ENCODE measurements at places on chromosomes 3 and 15.

- peak; percentile 47 for DNase-seq
Observed at GRCh38 chr3:187318819-187319616, 27.5 kb upstream of the MASP1 start.

- no peak for DNase-seq
Observed at GRCh38 chr15:41905036-41905793, 11.4 kb upstream of the SPTBN5 start.

GRCh38 chr3:3133500-3133899 is 6.8 kb downstream of the TRNT1 start:
- DNase-seq, result no peak

DNA sequence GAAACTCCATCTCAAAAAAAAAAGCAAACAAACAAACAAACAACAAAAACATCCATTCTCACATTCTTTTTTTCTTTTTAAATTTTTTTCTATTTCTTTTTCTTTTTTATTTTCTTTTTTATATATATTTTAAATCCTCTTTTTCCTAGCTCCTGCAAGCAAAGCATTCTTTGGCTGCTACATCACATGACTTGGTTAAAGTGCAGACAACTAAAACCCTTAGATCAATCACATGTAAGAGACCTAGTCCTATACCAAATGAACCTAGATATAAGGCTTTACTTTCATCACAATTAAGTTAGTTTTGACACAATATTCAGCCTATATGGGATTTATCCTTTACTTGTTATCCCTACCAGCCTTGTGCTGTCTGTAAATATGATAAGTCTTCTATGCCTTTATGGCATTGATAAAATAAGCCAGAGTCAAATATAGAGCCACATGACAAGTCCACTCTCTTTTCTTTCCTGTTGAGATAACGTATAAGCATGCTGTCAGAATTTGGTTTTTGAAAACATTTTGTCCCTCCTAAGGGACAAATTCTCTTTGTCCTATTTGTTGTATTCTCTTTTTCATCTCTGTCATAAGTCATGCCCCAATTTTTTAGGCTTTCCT is 11.3 kb downstream of the UBR1 start:
- DNase-seq, result no peak

DNA sequence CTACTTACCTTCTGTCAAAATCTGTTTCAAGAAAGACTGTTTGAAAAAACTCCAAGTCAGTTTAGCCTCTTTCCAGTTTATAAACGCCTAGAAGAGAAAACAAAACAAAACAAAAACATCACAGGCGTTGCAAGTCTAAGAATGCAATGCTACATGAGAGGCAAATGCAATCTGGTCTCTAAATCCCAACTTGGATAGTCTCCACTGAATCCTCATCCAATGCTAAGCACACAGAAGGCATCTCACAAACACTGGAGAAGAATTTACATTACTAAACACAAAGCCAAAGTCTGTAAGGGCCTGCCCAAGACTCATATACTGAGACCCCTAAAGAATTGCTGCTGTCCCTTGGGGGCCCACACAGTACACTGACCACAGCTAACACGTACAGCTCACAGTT is 18.4 kb downstream of the RFT1 start:
- no peak for DNase-seq

DNA sequence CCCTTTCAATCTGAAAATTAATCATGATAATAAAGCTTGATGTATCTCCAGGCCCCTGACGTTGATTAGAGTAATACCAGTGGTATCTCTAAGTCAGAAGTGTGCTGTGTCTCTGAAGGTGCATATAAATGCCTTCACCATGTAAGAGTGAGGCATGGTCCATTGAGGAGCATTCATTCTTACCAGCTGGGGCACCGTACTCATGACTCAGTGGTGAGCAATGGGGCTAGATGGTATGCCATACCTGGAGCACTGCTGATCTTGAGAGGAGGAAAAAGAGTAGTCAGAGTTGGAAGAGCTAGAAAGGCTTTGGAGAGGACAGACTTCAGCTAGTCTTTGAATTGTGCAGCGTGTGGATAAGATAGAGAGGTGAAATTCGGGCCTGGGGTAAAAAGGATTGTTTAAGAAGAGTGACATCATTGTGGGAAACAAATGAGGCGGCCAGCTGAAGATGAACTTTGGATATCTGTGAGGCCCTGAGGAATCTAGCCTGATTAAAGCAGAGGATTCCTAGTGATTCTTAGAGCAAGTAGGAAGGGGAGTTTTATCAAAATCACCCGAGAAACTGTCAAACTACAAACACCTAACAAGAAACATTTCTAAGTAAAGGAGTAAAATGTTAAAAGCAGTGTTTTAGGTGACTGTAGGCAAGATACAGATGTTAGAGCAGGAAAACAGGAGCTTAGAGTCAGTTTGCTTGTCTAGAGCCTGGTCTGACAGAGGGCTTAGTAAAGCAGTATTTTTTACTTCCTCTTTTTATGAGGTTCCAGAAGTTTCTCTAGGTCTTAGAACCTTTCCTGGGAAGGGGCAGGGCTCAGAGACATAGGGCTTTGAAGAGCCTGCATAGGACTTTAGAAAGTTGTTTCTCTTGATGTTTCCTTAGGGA is 13.6 kb downstream of the TMOD3 start:
- peak; percentile 76 for DNase-seq

- DNase-seq, result peak; percentile 71
Observed at GRCh38 chr15:60932051-60932915, 296.8 kb downstream of the RORA start.

- DNase-seq, result no peak
Observed at GRCh38 chr3:120615847-120616609, 19.9 kb downstream of the NDUFB4 start.

DNA sequence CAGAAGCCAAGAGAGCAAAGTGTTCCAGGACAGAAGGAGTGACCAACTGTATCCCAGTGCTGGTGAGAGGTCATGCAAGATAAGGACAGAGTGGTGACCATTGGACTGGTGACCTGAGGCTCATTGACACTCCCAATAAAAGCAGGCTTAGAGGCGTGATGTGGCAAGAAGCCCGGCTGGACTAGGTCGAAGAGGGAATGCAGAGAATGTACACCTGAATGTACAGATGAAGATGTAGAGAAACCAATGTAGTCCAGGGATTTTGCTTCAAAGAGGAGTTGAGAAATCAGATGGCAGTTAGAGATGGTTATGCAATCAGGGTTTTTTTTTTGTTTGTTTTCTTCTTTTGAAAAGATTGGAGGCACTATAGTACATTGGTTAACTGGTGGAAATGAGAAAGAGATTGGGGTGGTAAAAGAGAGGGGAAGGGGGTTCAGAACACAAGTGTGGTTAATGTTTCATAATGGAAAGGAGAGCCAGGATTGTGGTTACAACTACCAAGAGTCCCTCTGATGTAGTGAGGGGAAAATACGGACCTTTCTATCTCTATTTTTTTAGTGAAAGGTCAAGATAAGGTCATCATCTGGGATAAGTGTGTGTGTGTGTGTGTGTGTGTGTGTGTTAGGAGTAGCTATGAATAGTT is 23.3 kb downstream of the ST3GAL6 start:
- DNase-seq, result no peak

- no peak for DNase-seq
Observed at GRCh38 chr3:142003291-142003690, 126.8 kb downstream of the ATP1B3 start.

- DNase-seq, result peak; percentile 90
Observed at GRCh38 chr3:172153335-172153861, 114.0 kb downstream of the FNDC3B start.

DNA sequence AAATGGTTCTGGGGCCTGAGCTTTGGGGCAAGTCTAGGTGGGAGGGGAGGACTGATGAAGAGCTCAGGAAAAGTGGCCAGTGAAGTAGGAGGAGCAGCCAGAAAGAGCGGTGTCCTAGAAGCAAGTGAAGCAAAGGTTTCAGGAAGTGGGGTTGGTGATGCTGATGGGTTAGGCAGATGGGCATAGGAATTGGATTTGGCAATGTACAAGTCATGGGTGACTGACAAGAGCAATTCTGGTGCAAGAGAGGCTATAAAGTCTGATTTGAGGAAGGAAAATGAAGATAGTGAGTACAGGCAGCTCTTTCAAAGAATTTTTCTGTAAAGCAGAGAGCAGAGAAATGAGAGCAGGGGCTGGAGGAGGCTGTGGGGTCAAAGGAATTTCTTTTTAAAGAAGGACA is 19.7 kb downstream of the ALPK3 start:
- no peak for DNase-seq

- no peak for DNase-seq
Observed at GRCh38 chr3:5317557-5317956, 130.1 kb downstream of the EDEM1 start.

- DNase-seq, result no peak
Observed at GRCh38 chr15:69908590-69909420, 188.9 kb downstream of the TLE3 start.

DNA sequence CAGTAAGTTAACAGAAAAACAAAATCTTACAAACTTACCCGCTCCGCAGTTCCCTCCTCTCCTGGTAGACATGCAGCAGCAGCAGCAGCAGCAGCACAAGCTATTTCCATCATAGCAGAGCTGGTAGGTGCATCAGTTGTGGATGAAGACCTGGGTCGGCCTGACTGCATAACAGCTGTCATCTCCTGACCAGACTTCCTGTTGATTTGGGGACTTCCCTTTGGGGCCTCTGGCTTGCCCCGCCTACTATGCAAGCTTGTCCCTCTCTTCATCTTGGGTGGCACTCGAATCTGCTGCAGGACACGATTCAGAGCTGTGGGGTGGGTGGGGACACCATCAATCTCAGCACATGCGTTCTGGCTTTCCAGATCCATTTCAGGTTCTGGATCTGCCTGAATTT is 65.7 kb downstream of the TMCC1 start:
- no peak for DNase-seq

GRCh38 chr3:2968475-2968874 is 141.7 kb downstream of the IL5RA start:
- no peak for DNase-seq

- no peak for DNase-seq
Observed at GRCh38 chr15:70440416-70441138, 322.8 kb downstream of the UACA start.

DNA sequence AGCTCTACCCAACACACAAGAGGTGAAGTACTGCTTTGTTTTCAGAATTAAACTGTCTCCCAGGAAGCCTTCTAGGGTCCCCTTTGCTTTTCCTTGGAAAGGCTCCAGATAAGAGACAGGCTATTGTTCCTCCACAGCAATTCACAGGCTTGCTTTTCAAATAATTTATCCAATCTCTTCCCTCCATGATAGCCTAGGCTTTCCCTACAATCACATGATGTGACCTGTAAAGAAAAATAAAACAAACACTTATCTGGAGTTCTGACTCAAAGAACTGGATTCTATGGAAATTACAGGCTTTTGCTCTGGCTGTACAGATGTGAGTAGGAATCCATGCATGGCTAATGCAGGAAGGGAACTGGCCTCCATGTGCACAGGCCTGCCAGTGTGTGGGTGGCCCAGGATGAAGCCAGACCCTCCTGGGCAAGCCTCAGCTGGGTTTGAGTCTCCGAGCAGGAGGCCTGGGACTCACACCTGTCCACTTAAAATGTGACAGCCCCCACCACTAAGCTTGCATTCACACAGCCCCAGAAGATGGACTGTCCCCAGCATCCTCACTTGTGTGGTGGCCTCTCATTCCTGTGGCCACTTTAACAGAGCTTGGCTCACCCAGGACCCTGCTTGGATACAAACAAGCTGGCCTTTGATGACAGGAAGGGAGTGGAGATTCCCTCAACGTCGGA is 75.8 kb upstream of the LEKR1 start:
- no peak for DNase-seq

- DNase-seq, result no peak
Observed at GRCh38 chr3:58604031-58604430, 26.8 kb upstream of the FAM107A start.
